ENCODE measurements at places on chromosomes 6 and 20.

- no peak for DNase-seq
- H3K4me1 ChIP-seq = no peaks in the 10 kb centered on the region
- H3K27ac ChIP-seq = no peak overlapping the region
- H3K27me3 ChIP-seq = no peaks in the 10 kb centered on the region
- no peaks in the 10 kb centered on the region for H3K36me3 ChIP-seq
- H3K4me3 ChIP-seq = no peak overlapping the region
These were observed 81.7 kb downstream of the TOX2 start for GRCh38 chr20:43996240-43996930.

DNA sequence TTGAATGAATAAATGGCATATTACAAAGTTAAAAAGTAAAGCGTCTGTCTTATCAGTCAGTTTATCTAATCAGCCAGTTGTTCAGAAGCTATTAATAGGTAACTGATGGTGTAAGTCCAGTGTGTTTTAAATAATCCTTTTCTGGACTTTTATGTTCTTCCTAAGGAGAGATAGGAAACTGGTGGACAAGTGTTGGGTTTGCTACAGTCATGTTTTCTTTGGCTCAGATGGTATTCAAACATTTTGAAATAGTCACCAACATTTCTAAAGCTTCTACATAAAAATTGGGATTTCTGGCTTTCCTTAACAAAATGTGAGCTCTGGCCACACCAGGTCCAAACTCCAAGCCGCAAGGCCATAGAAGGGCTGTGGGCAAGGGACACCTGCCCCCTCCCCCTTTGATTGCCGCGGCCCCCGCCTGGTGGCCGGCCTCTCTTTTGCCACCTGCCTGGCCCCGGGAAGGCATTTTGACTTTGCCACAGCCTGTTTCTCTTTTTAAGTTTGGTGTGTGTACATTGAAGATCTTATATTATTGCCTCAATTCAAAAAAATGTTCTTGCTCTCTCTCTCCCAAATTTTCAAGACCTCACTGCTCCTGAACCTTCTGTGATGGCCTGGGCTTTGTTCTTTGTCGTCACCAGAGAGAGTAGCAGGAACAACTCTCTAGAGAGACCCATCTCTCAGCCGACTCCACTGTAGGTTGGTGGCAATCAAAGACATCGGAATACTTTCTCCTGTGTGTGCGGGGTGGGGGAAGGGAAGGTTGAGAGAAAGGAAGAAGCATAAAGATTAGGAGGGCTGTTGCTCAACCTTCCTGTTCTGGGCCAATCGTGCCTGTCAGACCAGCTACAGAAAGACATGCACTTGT, 84.0 kb upstream of the ZNF217 start:
- H3K27ac ChIP-seq = peak overlapping the region; percentile 82
- H3K4me1 ChIP-seq = peaks cover 8% of the 10 kb centered on the region
- peak overlapping the region; percentile 9 for H3K4me3 ChIP-seq
- DNase-seq = peak; percentile 53
- no peaks in the 10 kb centered on the region for H3K36me3 ChIP-seq

GRCh38 chr6:41498968-41499599, 47.1 kb upstream of the FOXP4 start:
- H3K27ac ChIP-seq = no peak overlapping the region
- DNase-seq = no peak
- peaks cover 42% of the 10 kb centered on the region for H3K27me3 ChIP-seq
- H3K4me3 ChIP-seq = no peak overlapping the region
- H3K4me1 ChIP-seq = no peaks in the 10 kb centered on the region

- H3K36me3 ChIP-seq = no peaks in the 10 kb centered on the region
- no peak overlapping the region for H3K27ac ChIP-seq
- no peak overlapping the region for H3K4me3 ChIP-seq
- no peaks in the 10 kb centered on the region for H3K27me3 ChIP-seq
These were observed 499.0 kb upstream of the MARCKS start for GRCh38 chr6:113358063-113358583.

GRCh38 chr6:70094156-70094555, 208.7 kb downstream of the COL9A1 start:
- no peaks in the 10 kb centered on the region for H3K36me3 ChIP-seq
- no peaks in the 10 kb centered on the region for H3K27me3 ChIP-seq
- H3K27ac ChIP-seq = no peak overlapping the region
- no peak for DNase-seq
- no peak overlapping the region for H3K4me3 ChIP-seq

DNA sequence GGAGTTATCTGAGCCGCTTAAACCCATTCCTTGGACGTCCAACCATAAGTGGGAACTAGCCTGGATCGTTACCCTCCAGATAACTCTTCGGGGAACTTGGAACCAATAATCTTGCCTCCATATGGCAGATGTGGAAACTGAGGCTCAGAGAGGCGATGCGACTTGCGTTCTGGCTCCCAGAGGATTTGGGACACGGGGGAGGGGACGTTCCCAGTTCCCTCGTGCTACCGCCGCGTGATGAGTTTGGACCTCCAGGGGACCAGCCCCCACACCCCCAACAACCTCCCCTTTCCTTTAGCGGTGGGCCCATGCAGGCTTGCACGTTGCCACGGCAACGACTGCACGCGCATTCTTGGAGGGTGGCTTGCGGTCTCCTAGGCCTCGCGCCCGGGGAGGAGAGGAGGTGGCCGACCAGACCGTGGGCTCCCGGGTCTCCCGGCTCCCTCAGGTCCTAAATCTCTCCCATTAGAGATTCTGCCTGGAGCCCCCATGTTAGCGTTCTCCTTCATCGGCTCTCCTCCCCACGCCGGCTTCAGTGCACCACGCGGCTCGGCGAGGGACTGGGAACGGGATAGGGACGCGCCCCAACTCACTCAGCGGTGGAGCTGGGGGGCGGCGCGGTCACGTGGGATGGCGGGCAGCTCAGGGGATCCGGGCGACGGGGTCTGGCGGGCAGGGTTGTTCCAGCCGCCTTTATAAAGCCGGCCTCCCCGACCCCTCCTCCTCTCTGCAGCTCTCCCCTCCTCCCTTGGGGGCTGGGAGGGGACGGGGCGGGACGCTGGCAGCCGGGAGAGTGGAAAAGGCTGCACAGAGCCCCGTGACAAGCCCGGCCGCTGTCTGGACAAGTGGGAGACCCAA, at the start of gene PLTP:
Gene PLTP, minus strand, starts transcription at position 670 of the 858 bp plus-strand sequence. CDS start 703 bp downstream, outside the sequence.
- peaks cover 9% of the 10 kb centered on the region for H3K36me3 ChIP-seq
- H3K4me3 ChIP-seq = peak within 1 kb of the TSS; percentile 48
- peak within 1 kb of the TSS; percentile 89 for H3K27ac ChIP-seq
- H3K4me1 ChIP-seq = peaks cover 44% of the 10 kb centered on the region

GRCh38 chr6:165684333-165684732, 21.3 kb upstream of the PDE10A start:
- no peak for DNase-seq
- H3K36me3 ChIP-seq = no peaks in the 10 kb centered on the region
- no peak overlapping the region for H3K4me3 ChIP-seq
- H3K27ac ChIP-seq = no peak overlapping the region
- H3K4me1 ChIP-seq = no peaks in the 10 kb centered on the region
- no peaks in the 10 kb centered on the region for H3K27me3 ChIP-seq

Data from K562 (cell line).